ENCODE measurements at places on chromosomes 16 and 17. TPM values are rescaled to one million over a fixed set of nuclear protein-coding genes. Genes with fewer than 3 reads are reported as not detected.
A peak's percentile ranks its signal among the peaks of the same experiment; 100 is the strongest.

DNA sequence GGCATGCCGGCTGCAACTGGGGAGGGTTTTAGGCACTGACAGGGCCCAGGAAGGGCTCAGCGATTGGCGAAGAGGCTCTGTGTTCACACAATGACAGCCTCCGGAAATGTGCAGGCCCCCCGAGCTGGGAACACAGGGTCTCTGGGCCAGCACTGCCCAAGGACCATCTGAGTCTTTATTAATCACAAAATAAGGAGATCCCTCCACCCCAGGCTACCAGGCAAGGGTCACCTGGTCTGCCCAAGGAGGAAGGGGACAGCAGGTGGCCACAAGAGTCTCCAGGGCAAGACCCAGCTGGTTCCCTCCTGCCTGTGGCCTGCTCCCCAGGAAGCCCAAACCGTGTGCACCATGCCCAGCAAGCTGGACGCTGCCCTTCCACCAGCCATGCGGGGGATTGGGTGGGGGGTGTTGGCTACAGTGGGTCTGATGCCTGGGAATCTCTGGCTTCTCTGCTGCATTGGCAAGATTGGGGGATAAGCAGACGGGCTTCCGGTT lies 52.1 kb upstream of the TNRC6C start:
- H3K27me3 ChIP-seq = peaks cover 33% of the 10 kb centered on the region
- DNase-seq = no peak
- H3K27ac ChIP-seq = no peak overlapping the region
- H3K4me1 ChIP-seq = no peaks in the 10 kb centered on the region

GRCh38 chr16:671353-672131 lies 3.6 kb downstream of the RHOT2 start:
- no peaks in the 10 kb centered on the region for H3K36me3 ChIP-seq
- H3K27ac ChIP-seq = no peak overlapping the region
- H3K4me3 ChIP-seq = no peak overlapping the region
- DNase-seq = no peak

DNA sequence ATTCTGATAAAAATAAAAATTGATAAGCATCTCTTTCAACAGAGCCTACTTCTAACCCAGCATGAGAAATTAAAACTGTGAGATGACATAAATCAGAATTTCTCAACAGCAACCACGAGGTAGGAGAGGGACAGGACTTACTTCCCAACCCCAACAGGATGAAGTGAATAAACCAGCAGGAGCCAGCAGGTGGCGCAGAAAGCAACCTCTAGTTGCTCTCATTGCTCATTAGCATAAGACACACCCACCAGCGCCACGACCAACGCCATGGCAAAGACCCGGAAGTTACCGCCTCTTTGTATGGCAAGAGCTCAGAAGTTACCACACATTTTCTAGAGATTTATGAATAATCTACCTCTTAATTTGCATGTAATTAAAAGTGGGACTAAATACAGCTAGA lies 189.4 kb upstream of the CDH8 start:
- no peaks in the 10 kb centered on the region for H3K4me1 ChIP-seq
- peak; percentile 60 for DNase-seq
- no peaks in the 10 kb centered on the region for H3K36me3 ChIP-seq
- H3K27me3 ChIP-seq = no peaks in the 10 kb centered on the region
- no peak overlapping the region for H3K27ac ChIP-seq

NACA2 gene
- not detected for total RNA-seq

NGFR gene
- total RNA-seq = 19.8 TPM

- no peaks in the 10 kb centered on the region for H3K4me1 ChIP-seq
- no peaks in the 10 kb centered on the region for H3K27me3 ChIP-seq
- no peak overlapping the region for H3K27ac ChIP-seq
- no peak overlapping the region for H3K4me3 ChIP-seq
Measured at GRCh38 chr16:65136681-65137080, 14.8 kb upstream of the CDH11 start.

- no peak overlapping the region for H3K27ac ChIP-seq
- DNase-seq = no peak
- no peaks in the 10 kb centered on the region for H3K4me1 ChIP-seq
- H3K36me3 ChIP-seq = no peaks in the 10 kb centered on the region
- no peak overlapping the region for H3K4me3 ChIP-seq
Measured at GRCh38 chr17:68141050-68141449, 105.5 kb downstream of the KPNA2 start.

DNA sequence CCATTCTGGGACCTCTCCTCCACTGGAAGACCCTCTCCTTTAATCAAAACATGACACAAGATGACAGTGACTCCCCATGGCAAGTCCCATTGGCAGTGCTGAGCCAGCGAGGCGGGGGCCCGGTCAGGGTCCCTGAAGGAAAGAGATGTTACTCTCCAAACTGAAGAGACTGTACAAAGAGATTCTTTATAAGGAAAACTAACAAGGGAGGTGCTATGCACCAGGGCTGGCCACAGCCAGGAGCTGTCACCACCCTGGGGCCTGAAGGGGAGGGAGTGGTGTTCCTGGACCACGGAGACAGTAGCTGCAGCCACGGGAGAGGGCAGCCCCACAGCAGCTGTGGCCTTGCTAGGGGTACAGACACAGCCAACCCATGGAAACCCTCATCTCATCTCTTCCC lies 123.1 kb downstream of the XYLT1 start:
- H3K27me3 ChIP-seq = no peaks in the 10 kb centered on the region
- H3K4me3 ChIP-seq = no peak overlapping the region
- H3K4me1 ChIP-seq = peaks cover 33% of the 10 kb centered on the region
- peak overlapping the region; percentile 87 for H3K27ac ChIP-seq
- DNase-seq = no peak
- no peaks in the 10 kb centered on the region for H3K36me3 ChIP-seq

KRT33B gene
- total RNA-seq = not detected

DNA sequence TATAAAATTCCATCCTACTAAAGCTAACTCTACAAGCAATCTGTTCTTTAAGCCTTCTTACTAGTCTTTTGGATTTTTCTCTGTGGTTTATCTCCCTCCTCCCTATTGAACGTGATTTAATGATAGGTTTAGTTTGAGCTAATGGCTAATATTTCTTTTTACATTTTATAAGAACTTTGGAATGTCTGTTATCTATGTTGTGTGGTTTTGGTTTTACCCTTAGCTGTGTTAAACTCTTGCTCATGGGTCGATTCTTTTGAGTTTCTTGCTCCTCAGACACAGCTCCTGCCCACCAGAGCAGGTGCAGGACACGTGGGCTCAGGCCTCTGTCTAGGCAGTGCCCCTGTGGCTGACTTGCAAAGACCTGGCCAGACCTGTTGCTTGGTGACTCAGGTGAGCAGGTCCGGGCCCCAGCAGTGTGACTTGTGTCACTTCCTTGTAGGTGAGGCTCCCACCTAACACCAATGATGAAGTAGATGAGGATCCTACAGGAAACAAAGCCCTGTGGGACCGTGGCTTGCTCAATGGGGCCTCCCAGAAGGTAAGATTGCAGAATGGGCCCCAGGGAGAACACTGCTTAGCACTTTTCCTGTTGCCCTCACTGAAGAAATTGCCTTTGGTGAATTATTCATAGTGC lies 45.1 kb downstream of the SF3B3 start:
- no peak overlapping the region for H3K27ac ChIP-seq
- H3K27me3 ChIP-seq = no peaks in the 10 kb centered on the region
- no peak for DNase-seq
- peaks cover 5% of the 10 kb centered on the region for H3K4me1 ChIP-seq

DNA sequence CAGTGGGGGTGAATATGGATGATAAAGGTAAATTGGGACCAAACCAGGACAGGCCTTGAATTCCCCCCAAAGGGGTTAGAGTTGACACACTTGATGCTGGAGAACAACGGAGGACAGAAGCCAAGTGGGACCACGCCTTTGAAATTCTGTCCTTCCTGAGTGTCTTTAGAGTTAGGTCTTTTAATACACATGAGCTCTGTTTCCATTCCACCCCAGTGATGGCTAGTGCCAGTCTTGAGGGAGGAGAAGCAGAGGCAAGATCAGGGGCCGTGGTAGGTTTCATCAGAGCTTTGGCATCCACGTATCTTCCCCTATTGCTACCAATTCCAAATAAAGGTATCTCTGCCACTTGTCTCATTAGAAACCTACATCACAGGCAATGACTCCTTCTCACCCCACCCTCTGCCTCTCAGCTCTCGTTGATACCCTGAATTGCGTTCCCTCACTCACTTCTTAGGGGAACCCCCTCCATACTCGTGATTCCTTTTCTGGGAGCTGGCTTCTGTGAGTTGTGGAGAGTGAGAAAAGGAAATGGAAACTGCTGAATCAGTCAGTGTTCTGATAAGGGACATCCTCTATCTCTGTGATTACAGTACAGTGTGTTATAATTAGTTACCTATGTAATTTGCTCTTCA lies 2.4 kb upstream of the CCL3L1 start:
- H3K27ac ChIP-seq = no peak overlapping the region
- no peak overlapping the region for H3K4me3 ChIP-seq
- DNase-seq = no peak
- H3K36me3 ChIP-seq = no peaks in the 10 kb centered on the region
- H3K27me3 ChIP-seq = peaks cover 11% of the 10 kb centered on the region
- no peaks in the 10 kb centered on the region for H3K4me1 ChIP-seq

- no peak overlapping the region for H3K27ac ChIP-seq
- H3K27me3 ChIP-seq = no peaks in the 10 kb centered on the region
- no peak for DNase-seq
- no peaks in the 10 kb centered on the region for H3K36me3 ChIP-seq
- no peak overlapping the region for H3K4me3 ChIP-seq
Measured at GRCh38 chr17:1182811-1183170, 3.0 kb upstream of the ABR start.

EVI2B gene
- 5.9 TPM for total RNA-seq

DNA sequence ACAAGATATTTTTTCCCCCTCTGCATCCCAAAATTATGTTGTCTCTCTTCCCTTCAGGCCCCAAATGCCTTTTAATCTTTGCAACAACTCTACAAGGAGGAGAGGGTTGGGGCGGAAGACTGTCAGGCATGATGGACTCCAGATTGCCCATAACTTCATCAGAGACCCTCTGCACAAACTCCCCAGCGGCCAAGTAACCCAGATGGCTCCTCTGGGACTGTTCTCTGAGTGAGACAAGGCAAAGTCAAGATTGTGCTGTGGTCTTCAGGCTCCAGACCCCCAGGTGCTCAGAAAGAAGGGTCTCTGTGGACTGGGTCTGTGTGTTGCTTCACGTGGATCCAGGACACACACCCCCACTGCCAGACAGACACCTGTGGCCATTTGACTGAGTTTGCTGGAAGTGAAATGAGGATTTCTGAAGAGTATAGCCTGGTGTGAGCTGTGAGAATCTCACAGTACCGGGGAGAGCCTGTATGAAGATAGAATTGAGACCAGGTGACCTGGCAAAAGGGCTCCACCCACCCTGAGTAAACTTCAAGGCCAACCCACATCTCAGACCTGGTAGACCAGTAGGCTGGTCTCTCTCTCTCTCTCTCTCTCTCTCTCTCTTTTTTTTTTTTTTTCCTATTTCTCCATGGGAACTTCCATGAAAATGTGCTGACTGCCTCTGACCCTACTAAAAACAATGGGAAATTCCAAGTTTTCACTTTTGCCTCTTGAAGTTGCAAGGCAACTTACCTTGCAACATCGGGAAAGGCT lies 354.1 kb downstream of the SOX9 start:
- H3K4me3 ChIP-seq = no peak overlapping the region
- DNase-seq = peak; percentile 47
- H3K27ac ChIP-seq = peak overlapping the region; percentile 78
- H3K4me1 ChIP-seq = peaks cover 66% of the 10 kb centered on the region
- no peaks in the 10 kb centered on the region for H3K36me3 ChIP-seq

- no peaks in the 10 kb centered on the region for H3K36me3 ChIP-seq
- H3K27me3 ChIP-seq = no peaks in the 10 kb centered on the region
- no peaks in the 10 kb centered on the region for H3K4me1 ChIP-seq
- no peak for DNase-seq
Measured at GRCh38 chr17:80646328-80646727, 101.7 kb downstream of the RPTOR start.

- no peaks in the 10 kb centered on the region for H3K27me3 ChIP-seq
- H3K36me3 ChIP-seq = no peaks in the 10 kb centered on the region
- H3K4me3 ChIP-seq = no peak overlapping the region
- peaks cover 6% of the 10 kb centered on the region for H3K4me1 ChIP-seq
- DNase-seq = no peak
Measured at GRCh38 chr17:1037238-1037879, 40.4 kb downstream of the TIMM22 start.

KCNJ12 gene
- 2.4 TPM for total RNA-seq

- no peaks in the 10 kb centered on the region for H3K4me1 ChIP-seq
- no peaks in the 10 kb centered on the region for H3K27me3 ChIP-seq
- no peak overlapping the region for H3K27ac ChIP-seq
- H3K36me3 ChIP-seq = no peaks in the 10 kb centered on the region
- no peak for DNase-seq
- H3K4me3 ChIP-seq = no peak overlapping the region
Measured at GRCh38 chr17:67270416-67270815, 25.4 kb upstream of the HELZ start.

DNA sequence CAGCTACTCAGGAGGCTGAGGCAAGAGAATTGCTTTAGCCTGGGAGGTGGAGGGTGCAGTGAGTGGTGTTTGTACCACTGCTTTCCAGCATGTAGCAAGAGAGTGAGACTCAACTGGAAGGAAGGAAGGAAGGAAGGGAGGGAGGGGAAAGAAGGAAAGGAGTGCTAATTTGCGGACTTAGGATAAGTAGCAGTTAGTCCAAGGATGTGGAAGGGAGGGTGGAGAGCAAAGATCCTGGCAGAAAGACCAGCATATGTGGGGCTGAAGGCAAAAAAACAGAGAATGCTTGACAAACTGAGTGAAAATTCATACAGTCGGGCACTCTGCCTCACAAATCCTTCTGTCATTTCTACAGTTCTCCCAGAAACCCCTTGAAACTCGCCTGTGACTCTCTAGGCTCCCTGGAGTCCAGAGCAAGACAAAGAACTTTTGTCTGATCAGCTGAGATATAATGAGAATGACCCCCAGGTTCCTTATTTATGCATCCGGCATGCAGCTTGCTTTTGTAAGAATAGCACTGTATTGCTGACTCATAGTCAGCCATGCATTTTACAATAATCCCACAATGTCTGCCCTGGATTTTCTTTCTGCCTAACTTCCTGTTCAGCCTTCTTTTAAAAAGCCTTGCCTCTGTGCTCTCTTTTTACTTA lies 31.5 kb downstream of the CDK5RAP3 start:
- H3K4me1 ChIP-seq = peaks cover 17% of the 10 kb centered on the region
- DNase-seq = no peak
- H3K4me3 ChIP-seq = no peak overlapping the region
- no peaks in the 10 kb centered on the region for H3K27me3 ChIP-seq

GRCh38 chr16:49947907-49948678 lies 76.9 kb upstream of the CNEP1R1 start:
- no peak overlapping the region for H3K27ac ChIP-seq
- no peaks in the 10 kb centered on the region for H3K4me1 ChIP-seq
- no peaks in the 10 kb centered on the region for H3K27me3 ChIP-seq
- H3K36me3 ChIP-seq = no peaks in the 10 kb centered on the region
- H3K4me3 ChIP-seq = no peak overlapping the region
- DNase-seq = no peak

XYLT1 gene
- 44.6 TPM for total RNA-seq

MAF gene
- total RNA-seq = 13.1 TPM

DNA sequence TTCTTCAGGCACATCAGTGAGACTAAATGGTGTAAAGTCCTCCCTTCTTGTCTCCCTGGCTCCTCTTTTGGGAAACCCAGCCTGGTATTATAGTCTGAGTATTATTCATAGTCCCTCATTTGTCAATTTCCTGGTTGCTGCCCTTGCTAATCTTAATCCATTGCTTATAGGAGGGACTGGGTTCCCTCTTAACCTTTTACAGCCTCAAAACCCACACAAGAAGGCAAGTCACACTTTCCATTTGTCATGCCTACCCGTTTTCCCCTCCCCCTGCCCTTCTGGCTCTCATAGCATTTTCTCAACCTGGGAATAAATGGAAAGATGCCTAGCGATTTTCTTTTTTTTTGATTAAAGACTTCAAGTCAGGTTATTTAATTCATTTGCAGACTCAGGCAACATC lies 124.8 kb downstream of the MAP2K6 start:
- H3K4me1 ChIP-seq = peaks cover 19% of the 10 kb centered on the region
- peaks cover 17% of the 10 kb centered on the region for H3K36me3 ChIP-seq
- H3K4me3 ChIP-seq = no peak overlapping the region
- peak overlapping the region; percentile 59 for H3K27ac ChIP-seq
- no peaks in the 10 kb centered on the region for H3K27me3 ChIP-seq
- no peak for DNase-seq

CYLD gene
- total RNA-seq = 31.3 TPM
